ENCODE measurements at places on chromosomes 4 and X. TPM values are rescaled to one million over a fixed set of nuclear protein-coding genes. Genes with fewer than 3 reads are reported as not detected.

GRCh38 chr4:173860094-173860493 is 330.1 kb upstream of the HAND2 start:
- H3K4me1 ChIP-seq: no peaks in the 10 kb centered on the region
- no peaks in the 10 kb centered on the region for H3K27me3 ChIP-seq
- no peak for DNase-seq
- no peak overlapping the region for H3K27ac ChIP-seq
- H3K4me3 ChIP-seq: no peak overlapping the region

DNA sequence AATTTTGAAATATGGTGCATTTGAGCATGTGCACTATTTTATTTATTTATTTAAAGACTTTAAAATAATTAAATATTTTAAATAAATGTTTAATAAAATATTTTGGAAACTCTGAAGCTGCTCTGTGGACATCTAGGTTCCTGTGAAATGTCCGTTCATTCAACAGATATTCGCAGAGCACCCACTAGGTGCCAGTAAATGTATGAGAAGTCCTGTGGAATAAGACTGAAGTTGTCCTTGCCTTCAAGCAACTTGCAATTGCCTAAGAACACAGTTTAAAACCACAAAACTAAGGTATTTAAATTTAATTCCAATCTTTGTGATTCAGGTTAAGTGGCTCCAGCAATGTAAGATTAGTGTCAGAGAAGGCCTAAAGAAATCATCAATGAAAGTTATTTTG is 306.7 kb downstream of the GBA3 start:
- H3K4me3 ChIP-seq: no peak overlapping the region
- no peak for DNase-seq
- no peaks in the 10 kb centered on the region for H3K4me1 ChIP-seq
- H3K27ac ChIP-seq: no peak overlapping the region
- H3K36me3 ChIP-seq: no peaks in the 10 kb centered on the region
- H3K27me3 ChIP-seq: no peaks in the 10 kb centered on the region

- DNase-seq: no peak
- H3K27ac ChIP-seq: no peak overlapping the region
- H3K27me3 ChIP-seq: no peaks in the 10 kb centered on the region
- no peaks in the 10 kb centered on the region for H3K36me3 ChIP-seq
- H3K4me1 ChIP-seq: peaks cover 10% of the 10 kb centered on the region
- H3K4me3 ChIP-seq: no peak overlapping the region
Measured at GRCh38 chr4:155371432-155372043, 5.2 kb downstream of the MAP9 start.

- no peaks in the 10 kb centered on the region for H3K36me3 ChIP-seq
- H3K27me3 ChIP-seq: no peaks in the 10 kb centered on the region
- no peak overlapping the region for H3K4me3 ChIP-seq
- no peaks in the 10 kb centered on the region for H3K4me1 ChIP-seq
Measured at GRCh38 chr4:47167081-47168035, 136.0 kb downstream of the GABRB1 start.

MAGEA6 gene
- total RNA-seq: 116 TPM

DNA sequence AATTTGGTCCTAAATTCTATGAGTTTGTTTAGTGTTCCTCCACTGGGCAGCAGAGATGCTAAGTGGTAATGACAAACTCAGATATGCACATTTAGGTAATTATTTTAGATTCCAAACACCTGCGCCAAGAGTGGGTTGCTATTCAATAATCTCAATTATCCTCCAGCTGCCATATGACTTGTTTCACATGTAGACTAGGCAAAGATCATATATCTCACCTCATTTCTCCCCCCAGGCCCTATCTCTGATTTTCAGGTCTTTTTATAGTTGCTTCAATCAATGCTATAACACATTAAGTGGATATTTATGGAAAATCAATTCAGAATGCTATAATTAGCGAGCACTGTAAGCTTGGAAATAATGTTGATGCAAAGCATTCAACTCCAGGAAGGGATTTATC is 217.6 kb downstream of the KCTD8 start:
- no peak overlapping the region for H3K4me3 ChIP-seq
- DNase-seq: no peak
- no peaks in the 10 kb centered on the region for H3K36me3 ChIP-seq
- no peak overlapping the region for H3K27ac ChIP-seq

DNA sequence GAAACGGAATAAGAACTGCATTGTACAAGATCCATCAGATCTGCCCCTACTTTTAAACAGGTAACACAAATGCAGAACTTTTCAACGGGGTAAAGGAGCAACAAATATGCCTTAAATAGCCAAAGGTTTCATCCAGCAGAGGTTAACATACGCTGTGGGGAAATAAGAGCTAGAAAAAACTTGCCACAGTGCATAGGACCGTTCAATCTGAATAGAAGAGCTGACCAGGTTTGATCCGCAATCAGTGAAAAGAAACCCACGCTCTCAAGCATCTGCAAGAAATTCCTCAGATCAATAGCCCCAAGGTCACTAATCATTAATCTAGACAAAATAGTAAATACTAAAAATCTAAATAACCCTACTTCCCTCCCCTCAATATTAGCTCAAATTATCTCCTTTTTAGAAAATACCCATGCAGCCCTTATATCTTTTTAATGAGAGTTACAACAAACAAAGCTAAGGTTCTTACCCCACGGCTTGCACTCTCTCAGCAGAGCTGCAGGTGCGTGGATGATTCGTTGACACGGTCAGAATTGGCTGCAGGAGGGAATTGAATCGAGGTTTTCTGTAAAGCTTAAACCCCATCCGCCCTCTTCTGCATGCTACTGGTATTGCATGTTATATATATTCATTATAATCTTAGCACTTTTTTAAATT is at the start of gene TLR10:
TLR10 (minus strand) TSS at position 539 of the 657 bp plus-strand sequence. CDS start 7,400 bp downstream, outside the sequence.
- no peak within 1 kb of the TSS for H3K27ac ChIP-seq
- H3K27me3 ChIP-seq: no peaks in the 10 kb centered on the region
- H3K4me1 ChIP-seq: no peaks in the 10 kb centered on the region
- no peak within 1 kb of the TSS for H3K4me3 ChIP-seq
- DNase-seq: no peak

- H3K36me3 ChIP-seq: no peaks in the 10 kb centered on the region
- no peaks in the 10 kb centered on the region for H3K27me3 ChIP-seq
- no peaks in the 10 kb centered on the region for H3K4me1 ChIP-seq
- H3K4me3 ChIP-seq: no peak overlapping the region
- no peak for DNase-seq
- no peak overlapping the region for H3K27ac ChIP-seq
Measured at GRCh38 chr4:124777007-124777406, 64.5 kb upstream of the ANKRD50 start.

GRCh38 chr4:165877286-165877685 is 4.2 kb downstream of the TLL1 start:
- no peak overlapping the region for H3K27ac ChIP-seq
- no peaks in the 10 kb centered on the region for H3K36me3 ChIP-seq
- DNase-seq: no peak

SLC6A14 gene
- total RNA-seq: 0.44 TPM

AFF1 gene
- 52.8 TPM for total RNA-seq

PPP1R2C gene
- not detected for total RNA-seq

TAF7L gene
- total RNA-seq: 0.24 TPM

DNA sequence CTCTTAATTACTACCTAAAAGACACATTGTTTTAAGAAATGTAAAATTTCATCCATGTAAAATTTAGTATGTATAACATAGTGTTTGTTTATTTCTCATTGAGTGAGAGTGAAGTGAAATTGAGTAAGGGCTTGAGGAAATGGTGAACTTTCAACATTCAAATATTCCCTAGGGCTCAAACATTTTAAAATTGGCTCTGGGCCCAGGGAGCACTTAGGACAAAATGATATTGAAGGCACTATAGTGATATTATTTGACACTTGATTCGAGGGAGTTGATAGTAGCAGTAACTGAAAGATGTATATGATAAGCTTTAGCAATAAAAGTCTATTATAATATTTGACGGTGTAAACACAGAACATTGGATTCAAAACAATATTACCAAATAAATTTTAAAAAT is 1244.0 kb upstream of the TENM3 start:
- no peaks in the 10 kb centered on the region for H3K27me3 ChIP-seq
- H3K36me3 ChIP-seq: no peaks in the 10 kb centered on the region
- H3K4me1 ChIP-seq: no peaks in the 10 kb centered on the region
- no peak for DNase-seq
- H3K4me3 ChIP-seq: no peak overlapping the region

- no peaks in the 10 kb centered on the region for H3K27me3 ChIP-seq
- H3K27ac ChIP-seq: no peak overlapping the region
- no peak for DNase-seq
- no peaks in the 10 kb centered on the region for H3K4me1 ChIP-seq
- no peak overlapping the region for H3K4me3 ChIP-seq
Measured at GRCh38 chrX:46236411-46236810, 308.8 kb downstream of the ZNF674 start.

DNA sequence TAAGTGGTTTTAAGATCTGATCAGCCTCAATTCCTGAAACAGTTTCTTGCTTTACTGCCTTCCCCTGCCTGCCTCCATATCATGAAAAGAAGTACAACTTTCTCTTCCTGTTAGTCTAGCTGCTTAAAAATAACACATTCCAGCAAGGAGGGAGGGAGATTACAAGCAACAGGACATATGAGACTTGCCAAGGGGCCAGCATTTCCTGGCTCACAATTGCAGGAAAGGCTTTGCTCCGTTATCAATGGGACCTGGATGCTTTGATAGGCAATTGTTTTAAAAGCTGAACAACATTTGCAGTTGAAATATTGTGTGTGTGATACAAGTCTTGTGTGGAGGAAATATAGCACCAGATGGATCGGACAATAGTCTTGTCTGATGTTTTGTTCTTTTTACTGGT is 425.0 kb downstream of the FAT4 start:
- no peak overlapping the region for H3K4me3 ChIP-seq
- no peaks in the 10 kb centered on the region for H3K36me3 ChIP-seq
- 0 out of 2 replicates have a peak, but pooled peaks cover 4% of the 10 kb centered on the region for H3K4me1 ChIP-seq
- no peak overlapping the region for H3K27ac ChIP-seq
- DNase-seq: no peak

- no peaks in the 10 kb centered on the region for H3K27me3 ChIP-seq
- no peak for DNase-seq
- H3K27ac ChIP-seq: no peak overlapping the region
- no peaks in the 10 kb centered on the region for H3K36me3 ChIP-seq
- H3K4me3 ChIP-seq: no peak overlapping the region
- H3K4me1 ChIP-seq: no peaks in the 10 kb centered on the region
Measured at GRCh38 chrX:5180135-5180741, 1048.4 kb downstream of the NLGN4X start.

DNA sequence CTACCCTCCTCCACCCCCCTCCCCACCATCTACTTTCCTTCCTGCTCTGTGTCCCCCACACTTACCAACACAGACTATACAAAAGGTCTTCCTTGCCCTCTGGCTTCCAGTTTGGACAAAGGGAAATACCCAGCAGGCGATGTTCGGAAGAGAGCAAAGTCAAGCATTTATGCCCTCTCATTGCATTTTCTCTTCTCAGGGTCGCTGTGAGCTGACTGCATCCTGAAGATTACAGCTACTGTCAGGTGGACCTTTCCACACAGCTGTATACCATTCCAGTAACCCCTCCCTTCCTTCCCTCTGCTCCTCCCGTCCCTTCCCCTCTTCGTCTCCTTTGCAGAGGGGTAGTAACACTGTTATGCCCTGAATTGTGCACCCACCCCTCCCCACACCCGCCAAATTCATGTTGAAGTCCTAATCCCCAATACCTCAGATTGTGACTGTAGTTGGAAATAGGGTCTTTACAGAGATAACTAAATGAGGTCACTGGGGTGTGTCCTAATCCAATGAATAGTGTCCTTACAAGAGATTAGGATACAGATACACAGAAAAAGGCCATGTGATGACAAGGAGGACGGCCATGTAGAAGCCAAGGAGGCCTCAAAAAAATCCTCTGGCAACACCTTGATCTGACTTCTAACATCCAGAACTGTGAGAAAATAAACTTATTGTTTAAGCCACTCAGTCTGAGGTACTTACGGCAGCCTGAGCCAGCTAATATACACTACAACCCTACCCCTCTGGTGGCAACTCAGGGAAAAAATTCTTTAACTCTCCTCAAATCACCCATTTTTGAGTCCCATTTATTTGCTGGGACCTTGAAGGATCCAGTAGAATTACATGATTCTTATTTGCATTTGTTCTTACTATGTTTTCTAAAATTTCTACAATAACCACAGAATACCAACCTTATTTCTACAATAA is 11.7 kb downstream of the MORF4L2 start:
- no peak overlapping the region for H3K4me3 ChIP-seq
- no peak overlapping the region for H3K27ac ChIP-seq
- no peaks in the 10 kb centered on the region for H3K27me3 ChIP-seq
- no peaks in the 10 kb centered on the region for H3K4me1 ChIP-seq

FOXR2 gene
- not detected for total RNA-seq

GRCh38 chrX:24241822-24242648 is 71.8 kb downstream of the SUPT20HL2 start:
- H3K27ac ChIP-seq: no peak overlapping the region
- no peaks in the 10 kb centered on the region for H3K4me1 ChIP-seq
- H3K36me3 ChIP-seq: no peaks in the 10 kb centered on the region
- DNase-seq: no peak

DNA sequence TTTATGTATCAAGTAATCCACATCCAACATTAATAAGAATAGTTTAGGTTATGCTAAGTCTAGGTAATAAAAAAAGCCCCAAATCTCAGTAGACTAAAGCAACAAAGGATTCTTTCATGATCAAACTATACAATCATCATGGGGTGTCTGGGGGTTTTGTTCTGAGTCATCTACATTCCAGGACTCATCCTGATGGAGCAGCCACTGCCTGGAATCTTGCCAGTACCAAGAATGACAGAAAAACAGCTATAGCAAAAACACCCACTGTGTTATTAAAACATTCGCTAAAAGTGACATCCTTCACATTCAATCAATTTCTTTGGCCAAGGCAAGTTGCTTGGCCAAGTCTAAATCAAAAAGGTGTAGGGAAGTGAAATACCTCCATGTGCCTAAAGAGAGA is 3.9 kb upstream of the ARHGEF38 start:
- no peak for DNase-seq
- H3K36me3 ChIP-seq: no peaks in the 10 kb centered on the region
- H3K27ac ChIP-seq: no peak overlapping the region
- H3K4me1 ChIP-seq: peaks cover 12% of the 10 kb centered on the region
- H3K27me3 ChIP-seq: no peaks in the 10 kb centered on the region

- H3K4me1 ChIP-seq: peaks cover 23% of the 10 kb centered on the region
- peak within 1 kb of the TSS; percentile 93 for H3K4me3 ChIP-seq
- DNase-seq: no peak
- H3K36me3 ChIP-seq: peaks cover 28% of the 10 kb centered on the region
- peak within 1 kb of the TSS; percentile 94 for H3K27ac ChIP-seq
- no peaks in the 10 kb centered on the region for H3K27me3 ChIP-seq
Measured at GRCh38 chrX:136497556-136498052, at the start of gene HTATSF1. TSS of gene HTATSF1 (plus strand) at chrX:136497592. CDS start at chrX:136497685, 93 bp downstream.

- no peak overlapping the region for H3K4me3 ChIP-seq
- no peaks in the 10 kb centered on the region for H3K27me3 ChIP-seq
- H3K4me1 ChIP-seq: no peaks in the 10 kb centered on the region
- DNase-seq: no peak
- no peaks in the 10 kb centered on the region for H3K36me3 ChIP-seq
- H3K27ac ChIP-seq: no peak overlapping the region
Measured at GRCh38 chrX:4004822-4005221, 291.4 kb upstream of the PRKX start.

- no peak for DNase-seq
- no peaks in the 10 kb centered on the region for H3K27me3 ChIP-seq
- no peak overlapping the region for H3K27ac ChIP-seq
- H3K4me1 ChIP-seq: peaks cover 1% of the 10 kb centered on the region
- H3K4me3 ChIP-seq: no peak overlapping the region
Measured at GRCh38 chrX:7946960-7947359, 19.7 kb upstream of the PNPLA4 start.

- H3K27me3 ChIP-seq: no peaks in the 10 kb centered on the region
- no peak overlapping the region for H3K27ac ChIP-seq
- no peak overlapping the region for H3K4me3 ChIP-seq
- DNase-seq: no peak
- H3K36me3 ChIP-seq: no peaks in the 10 kb centered on the region
- no peaks in the 10 kb centered on the region for H3K4me1 ChIP-seq
Measured at GRCh38 chr4:173450281-173450680, 51.4 kb upstream of the SCRG1 start.

All from PC-9 (cell line).